NCI-H2081 (cell line): ENCODE measurements at places on chromosomes 16 and 17.
A peak's percentile ranks its signal among the peaks of the same experiment; 100 is the strongest.

DNA sequence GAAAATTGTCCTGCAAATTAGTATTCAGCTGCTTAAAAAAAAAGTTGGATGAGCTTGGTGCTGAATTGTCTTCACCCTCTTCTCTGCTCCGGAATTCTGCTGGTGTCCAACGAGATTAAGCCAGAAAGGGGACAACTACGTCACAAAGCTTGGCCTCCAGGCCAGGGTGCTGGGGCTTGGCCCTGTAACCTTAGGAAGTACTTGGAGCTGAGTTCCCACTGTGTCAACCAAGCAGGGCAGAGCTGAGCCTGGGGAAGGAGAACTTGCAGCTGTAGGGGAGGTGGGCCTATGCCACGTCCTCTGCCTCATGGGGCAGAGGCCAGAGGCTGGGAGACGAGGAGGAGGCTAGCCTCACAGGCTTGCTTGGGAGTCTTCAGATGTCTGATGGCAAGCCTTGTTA, 71.2 kb downstream of the CLEC16A start:
- no peak for DNase-seq

DNA sequence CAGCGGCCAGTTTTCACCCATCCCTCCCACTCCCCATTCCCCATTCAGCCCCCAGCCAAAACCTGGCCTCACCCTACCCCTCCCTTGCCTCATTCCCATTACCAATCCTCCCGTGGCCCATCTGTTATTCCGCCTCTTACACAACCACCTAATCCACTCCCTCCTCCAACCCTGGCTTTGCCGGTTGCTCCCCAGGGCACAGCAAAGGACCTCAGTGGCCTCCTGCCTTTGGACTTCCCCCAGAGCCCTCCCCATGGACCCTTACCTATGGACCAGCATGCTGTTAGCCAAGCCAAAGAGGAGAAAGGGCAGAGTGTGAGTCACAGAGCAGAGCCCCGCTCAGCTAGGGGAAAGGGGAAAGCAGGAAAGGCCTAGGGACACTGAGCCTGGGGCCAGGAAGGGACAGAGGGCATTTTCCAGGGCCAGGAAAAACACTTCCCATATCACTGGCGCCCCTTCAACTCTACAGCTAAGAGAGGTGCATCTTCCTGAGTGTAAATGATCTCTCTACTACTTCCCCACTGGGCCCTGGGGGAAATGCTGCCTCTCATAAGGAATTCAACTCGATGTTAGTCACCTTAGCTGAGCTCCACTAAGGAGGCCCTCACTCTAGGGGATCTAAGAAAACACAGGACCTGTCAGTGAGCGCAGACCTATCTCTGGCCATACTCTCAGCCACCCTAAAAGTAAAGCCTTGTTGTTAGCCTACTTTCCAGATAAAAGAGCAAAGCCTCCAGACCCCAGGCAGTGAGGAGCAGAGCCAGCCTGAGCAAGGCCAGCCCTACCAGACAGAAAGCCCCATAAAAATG, 10.6 kb downstream of the PEMT start:
- DNase-seq = no peak

DNA sequence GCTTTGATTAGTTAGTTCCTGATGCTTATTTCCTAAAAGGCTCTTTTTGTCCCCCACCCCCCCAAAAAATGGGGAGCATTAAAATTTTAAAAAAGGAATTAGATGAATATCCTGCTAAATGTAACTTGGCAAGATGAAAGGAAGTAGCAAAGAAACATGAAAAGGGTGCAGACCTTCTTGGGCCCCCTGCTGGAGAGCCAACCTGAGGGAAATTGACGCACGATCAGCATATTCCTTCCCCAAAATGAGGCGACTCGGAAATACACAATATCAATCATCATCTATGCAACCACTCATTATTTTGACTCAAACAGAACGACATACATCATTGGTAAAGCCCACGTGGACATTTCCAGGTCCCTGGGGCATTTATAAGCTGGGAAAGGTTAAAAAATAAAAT, 59.7 kb downstream of the GRIN2A start:
- DNase-seq = no peak

DNA sequence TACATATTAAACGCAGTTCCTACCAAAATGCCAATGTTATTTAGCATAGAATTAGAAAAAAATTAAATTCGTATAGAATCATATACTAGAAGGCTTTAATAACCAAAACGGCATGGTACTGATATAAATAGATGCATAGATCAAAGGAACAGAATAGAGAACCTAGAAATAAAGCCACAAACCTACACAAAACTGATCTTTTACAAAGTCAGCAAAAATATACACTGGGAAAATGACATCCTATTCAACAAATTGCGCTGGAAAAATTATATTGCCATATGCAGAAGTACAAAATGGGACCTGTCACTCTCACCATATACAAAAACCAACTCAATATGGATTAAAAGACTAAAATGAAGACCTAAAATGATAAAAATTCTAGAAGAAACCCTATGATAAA, 1882.6 kb downstream of the TP53TG3F start:
- no peak for DNase-seq

- peak; percentile 57 for DNase-seq
These were observed at the start of gene NOL3 for GRCh38 chr16:67170168-67170948. NOL3 (plus strand) TSS chr16:67170538.

GRCh38 chr17:43803758-43804157, 23.5 kb downstream of the CFAP97D1 start:
- no peak for DNase-seq

DNA sequence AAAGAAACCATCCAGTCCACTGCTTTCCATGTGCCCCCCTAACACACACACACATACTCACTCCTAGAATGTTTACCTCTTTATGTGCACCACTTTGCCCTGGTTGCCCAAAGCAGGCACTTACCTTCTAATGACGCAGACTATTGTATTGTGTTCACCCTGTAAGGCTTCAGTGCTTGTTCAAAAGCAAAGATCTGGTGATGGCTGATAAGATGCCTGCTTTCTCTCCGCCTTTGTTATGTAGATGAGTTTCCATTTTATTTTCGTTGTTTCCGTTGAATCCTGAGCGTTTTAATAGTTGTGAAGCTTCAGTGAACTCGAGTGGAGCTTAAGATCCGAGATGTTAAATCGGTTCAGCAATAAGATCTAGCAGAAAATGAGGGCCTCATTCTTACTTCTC, 452.7 kb downstream of the TMEM114 start:
- DNase-seq = no peak

GRCh38 chr17:6067060-6067459, 3.1 kb upstream of the WSCD1 start:
- no peak for DNase-seq

GRCh38 chr17:62693616-62694409, 66.3 kb downstream of the MRC2 start:
- DNase-seq = no peak

DNA sequence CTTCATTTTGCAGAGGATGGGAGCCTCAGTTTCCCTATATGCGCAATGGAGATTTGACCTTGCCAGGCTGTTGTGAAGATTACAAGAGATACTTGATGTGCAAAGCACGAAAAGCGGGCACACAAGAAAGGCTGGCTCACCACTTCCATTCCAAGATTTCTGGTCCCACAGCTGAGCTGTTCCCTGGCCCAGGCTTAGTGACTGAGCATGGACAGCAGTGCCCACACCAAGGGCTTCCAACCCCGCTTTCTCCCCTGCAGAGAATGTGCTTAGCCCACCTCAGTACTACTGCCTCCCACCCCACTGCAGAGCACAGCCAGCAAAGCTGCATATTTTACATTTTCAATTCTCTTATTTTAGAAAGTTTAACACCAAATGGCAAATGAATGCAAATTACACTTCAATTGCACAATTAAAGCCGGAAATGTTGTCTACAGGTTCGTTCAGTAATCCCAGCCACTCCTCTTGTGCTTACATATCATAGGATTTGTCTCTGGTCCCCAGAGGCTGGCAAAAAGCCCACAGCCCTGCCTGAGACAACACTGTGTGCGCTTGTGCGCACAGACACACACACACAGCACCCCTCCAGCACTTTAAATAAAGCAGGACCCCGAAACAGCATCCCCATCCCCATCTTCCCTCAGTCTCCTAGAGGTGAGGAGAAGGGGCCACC, 51.8 kb downstream of the VAC14 start:
- peak; percentile 41 for DNase-seq

GRCh38 chr17:77769215-77769614, 189.3 kb upstream of the TNRC6C start:
- peak; percentile 43 for DNase-seq

DNA sequence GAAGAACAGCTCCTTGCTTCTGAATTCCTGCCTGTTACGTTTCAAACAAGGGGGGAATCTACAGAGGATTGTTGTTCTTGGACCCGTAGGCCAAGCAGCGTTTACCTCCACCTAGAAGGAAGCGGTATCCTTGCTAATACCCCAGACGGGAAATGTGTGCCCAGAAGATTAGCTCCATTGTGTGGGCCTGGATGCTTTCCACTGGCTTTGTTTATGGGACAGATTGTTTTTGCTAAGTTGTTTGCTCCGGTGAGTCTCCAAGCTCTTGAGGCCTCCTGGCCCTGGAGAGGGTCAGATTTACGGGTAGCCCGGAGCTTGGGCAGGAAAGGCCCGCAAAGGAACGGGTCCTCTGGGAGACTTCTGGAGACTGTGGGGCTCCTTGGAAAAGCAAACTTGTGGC, 28.4 kb upstream of the MRTFB start:
- no peak for DNase-seq

DNA sequence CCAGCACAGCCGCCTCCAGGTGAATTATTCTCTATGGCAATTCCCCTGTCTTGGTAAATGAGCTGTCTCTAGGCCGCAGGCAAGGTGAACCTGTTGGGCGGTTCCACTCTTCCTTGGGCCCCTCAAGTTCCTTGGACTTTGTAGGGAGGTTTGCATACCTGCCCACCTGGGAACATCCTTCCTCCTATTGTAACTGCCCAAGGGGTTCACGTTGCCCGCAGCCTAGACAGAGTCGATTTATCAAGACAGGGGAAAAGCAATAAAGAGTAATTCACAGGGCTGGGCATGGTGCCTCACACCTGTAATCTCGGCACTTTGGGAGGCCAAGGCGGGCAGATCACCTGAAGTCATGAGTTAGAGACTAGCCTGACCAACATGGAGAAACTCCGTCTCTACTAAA, 122.5 kb downstream of the KCNJ18 start:
- no peak for DNase-seq

DNA sequence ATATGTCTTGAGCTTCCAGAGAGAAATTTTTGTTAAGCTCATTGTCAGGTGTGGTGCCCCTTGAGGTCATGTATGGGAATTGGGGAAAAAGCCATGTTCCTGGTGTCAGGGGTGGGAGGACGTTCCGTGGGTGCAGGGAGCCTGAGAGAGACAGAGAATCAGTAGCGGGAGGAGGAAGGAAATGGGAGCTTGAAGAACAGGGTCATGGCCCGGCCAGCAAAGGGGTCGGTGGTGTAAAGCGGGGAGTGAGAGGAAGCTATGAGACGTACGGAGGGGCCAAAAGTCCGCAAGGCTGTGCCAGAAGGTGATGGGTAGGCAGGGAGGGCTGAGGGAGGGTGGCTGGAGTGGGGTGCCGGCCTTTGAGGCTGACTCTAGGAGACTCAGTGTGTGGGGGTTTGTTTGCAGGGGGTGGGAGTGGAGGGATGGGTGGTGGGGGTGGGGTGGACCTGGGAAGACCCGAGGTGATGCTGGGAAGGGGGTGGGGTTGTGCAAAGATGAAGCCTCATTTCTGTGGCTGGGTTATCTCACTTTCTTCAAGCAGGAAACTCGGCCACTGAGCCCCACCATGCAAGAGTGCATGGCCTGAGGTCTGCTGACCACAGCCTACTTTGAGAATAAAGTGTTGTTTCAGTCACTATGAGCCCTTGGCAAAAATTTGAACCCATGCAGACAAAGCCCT, 63.6 kb downstream of the PLCG2 start:
- no peak for DNase-seq

DNA sequence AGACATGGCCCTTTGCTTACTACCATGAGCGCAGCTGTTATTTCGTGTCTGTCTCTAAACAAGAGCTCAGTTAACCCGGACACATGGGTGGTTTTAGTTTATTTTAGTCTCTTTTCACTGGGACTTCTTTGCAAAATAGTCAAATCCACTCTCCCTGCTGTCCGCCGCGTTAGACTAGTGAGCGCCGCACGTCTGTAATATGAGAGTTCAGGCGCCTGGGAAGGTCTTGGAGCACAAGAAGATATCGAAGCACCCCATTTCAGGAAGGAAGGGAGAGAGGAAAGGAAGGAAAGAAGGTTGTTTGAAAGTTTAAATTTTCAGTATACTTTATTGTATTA, 111.0 kb upstream of the CHMP6 start:
- no peak for DNase-seq

DNA sequence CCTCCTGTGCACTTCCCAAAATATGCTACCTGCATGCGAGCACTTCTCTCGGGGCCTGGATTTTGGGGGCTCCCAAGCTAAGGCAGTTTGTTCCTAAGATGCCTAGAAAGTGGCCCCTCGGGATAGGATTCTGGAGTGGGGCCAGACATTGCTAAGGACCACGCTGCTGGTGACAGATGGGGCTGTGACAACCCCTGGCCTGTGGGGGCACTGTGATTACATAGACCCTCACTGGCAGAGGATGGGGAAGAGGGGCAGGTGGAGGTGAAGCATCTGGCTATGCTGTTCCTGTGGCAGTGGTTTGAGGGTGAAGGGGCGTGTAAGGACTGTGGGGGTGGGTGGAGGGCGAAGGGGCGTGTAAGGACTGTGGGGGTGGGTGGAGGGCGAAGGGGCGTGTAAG, 128.4 kb downstream of the ENGASE start:
- no peak for DNase-seq

DNA sequence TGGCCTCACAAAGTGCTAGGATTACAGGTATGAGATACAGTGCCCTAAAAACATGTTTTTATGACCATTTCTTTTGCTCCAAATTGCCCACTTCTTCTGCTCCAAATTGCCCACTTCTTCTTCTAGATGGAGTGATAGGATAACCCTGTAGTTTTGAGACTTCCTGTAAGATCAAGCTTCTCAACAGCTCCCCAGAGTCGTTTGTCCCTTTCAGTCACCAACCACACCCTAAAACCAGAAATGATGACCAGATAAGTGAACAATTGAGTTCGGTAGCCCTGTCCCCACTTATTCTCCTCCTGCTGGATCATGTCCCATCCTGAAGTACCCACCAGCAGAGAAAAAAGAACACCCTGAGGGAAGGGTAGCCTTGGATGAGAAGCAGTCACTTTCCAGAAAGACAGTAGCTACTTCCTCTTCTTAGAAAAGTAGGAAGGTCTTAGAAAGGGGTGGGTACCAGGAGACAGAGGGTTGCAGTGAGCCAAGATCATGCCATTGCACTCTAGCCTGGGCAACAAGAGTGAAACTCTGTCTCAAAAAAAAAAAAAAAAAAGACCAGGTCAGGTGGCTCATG, 2.5 kb downstream of the ODAD4 start:
- DNase-seq = no peak
